ENCODE measurements at places on chromosomes 13 and 19. TPM values are rescaled to one million over a fixed set of nuclear protein-coding genes. Genes with fewer than 3 reads are reported as not detected.

Gene NCCRP1
- total RNA-seq, result 1.3 TPM

Gene ERICH6B
- not detected for total RNA-seq

Gene MAMSTR
- 0.23 TPM for total RNA-seq

Gene CYP2A6
- total RNA-seq, result not detected

Gene LHB
- total RNA-seq, result not detected

Gene KIR2DL4
- total RNA-seq, result not detected

Gene RASIP1
- 0.31 TPM for total RNA-seq
